ENCODE measurements at places on chromosomes 4 and X.

GRCh38 chr4:158644760-158645159, 26.9 kb downstream of the C4orf46 start:
- no peak for DNase-seq

GRCh38 chr4:33722254-33722653, 2522.1 kb downstream of the ARAP2 start:
- DNase-seq = no peak

GRCh38 chr4:24605216-24605615, 20.9 kb upstream of the DHX15 start:
- no peak for DNase-seq

DNA sequence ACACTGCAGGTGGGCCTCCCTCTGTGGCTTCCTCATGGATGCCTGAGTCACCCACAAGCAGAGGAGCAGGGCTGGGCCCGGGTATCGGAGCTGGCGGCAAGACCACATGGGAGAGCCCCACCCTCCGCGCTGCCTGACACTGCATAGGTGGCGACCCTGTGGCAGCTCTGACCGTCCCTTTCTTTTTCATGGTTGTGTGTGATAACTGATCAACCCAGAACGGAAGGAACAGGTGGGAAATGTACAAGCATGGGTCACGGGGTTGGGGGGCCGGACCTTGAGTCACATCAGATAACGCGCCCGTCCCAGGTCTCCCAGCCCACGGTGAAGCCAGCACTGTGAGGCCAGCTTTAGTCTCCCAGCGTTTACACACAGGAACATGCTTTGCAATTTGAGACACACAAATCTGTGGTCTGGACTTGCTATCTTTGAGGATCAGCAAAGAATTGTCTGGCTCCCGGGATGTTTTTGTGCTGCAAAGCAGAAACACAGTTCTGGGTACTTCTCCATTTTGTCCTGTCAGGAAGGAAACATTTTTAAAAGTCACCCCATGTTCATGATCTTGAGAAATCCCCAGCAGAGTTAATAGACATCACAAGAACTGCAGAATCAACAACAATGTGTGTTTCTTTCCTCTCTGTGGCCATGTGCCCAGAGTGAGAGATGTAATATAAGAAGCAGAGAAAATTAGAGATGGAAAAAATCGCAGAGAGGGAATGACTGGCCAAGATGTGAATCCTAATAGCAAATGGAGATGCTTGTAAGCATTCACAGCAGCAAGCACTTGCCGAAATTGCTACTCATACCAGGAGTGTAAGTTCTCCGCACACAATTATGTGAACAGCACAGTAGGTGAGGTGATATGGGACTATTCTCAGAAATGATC, 70.1 kb upstream of the CBR4 start:
- DNase-seq = no peak

DNA sequence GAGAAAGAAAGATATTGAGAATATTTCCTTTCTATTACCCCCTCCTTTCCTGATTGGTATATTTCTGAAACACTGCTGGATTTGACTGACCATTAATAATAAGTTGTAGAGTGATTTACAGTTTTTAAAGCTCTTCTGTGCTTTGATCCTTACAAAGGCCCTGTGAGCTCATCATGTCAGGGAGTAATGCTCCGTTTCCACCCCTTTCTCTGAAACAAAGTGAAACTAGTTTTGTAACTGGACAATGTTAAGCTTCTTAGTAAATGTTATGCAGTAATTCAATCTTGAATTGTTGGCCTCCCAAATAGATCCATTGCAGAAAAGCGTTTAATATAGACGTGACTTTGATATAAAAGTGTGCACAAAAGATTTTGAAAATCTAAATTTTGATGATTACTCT, 190.1 kb upstream of the GNPDA2 start:
- no peak for DNase-seq

DNA sequence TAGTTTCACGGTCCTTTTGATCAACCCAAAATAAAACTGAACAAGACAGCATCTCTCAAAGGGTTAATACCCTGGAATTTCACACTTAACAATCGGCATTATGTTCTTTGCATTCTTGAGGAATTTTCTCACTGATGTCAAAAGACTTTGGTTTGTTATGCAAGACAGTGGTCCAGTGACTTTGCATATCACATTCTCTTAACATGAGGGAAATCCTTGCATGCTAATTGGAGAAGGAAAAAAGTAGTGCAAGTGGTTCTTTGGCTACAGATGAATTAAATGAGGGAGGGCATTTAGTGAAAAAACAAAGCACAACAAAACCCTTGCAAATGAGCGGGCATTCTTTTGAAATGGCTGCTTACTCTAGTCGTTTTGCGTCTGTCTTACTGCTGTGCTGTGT, 105.1 kb upstream of the LIMCH1 start:
- no peak for DNase-seq

GRCh38 chrX:69374569-69374968, 129.6 kb upstream of the NALF2 start:
- DNase-seq = no peak

- DNase-seq = no peak
Measured at GRCh38 chrX:5702890-5703289, 525.8 kb downstream of the NLGN4X start.

GRCh38 chr4:555566-556275, 20.4 kb downstream of the TMEM271 start:
- DNase-seq = no peak

GRCh38 chrX:149508467-149508866, 3.4 kb upstream of the IDS start:
- no peak for DNase-seq

DNA sequence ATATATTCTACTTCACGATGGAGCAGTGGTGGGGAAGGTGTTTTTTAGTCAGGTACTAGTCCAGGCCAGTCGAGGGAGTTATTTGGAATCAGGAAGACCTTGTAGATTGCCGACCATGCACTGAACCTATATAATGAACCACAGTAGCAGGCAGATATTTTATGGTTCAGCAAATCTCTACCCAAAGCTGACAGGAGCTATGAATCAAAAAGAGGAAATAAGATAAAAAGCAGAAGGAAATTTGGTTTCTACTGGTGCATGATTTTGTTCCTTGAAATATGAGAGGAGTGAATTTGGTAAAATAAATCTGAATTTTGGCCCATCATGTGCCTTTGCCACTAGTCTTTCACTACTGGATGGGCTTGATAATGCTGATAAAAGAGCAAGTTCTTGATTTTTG, 924.3 kb upstream of the DIAPH2 start:
- no peak for DNase-seq

DNA sequence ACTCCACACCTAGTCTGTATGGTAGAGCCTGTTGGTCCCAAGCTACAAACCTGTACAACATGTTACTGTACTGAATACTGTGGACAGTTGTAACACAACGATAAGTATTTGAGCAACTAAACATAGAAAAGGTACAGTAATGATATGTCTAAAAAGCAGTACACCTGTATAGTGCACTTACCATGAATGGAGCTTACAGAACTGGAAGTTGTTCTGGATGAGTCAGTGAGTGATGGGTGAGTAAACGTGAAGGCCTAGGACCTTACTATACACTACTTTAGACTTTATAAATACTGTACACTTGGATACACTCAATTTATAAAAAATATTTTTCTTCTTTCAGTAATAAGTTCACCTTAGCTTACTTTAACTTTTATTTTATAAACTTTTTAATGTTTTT, 104.0 kb downstream of the TMA16 start:
- no peak for DNase-seq

GRCh38 chr4:42671431-42672194, 14.7 kb upstream of the ATP8A1 start:
- no peak for DNase-seq

DNA sequence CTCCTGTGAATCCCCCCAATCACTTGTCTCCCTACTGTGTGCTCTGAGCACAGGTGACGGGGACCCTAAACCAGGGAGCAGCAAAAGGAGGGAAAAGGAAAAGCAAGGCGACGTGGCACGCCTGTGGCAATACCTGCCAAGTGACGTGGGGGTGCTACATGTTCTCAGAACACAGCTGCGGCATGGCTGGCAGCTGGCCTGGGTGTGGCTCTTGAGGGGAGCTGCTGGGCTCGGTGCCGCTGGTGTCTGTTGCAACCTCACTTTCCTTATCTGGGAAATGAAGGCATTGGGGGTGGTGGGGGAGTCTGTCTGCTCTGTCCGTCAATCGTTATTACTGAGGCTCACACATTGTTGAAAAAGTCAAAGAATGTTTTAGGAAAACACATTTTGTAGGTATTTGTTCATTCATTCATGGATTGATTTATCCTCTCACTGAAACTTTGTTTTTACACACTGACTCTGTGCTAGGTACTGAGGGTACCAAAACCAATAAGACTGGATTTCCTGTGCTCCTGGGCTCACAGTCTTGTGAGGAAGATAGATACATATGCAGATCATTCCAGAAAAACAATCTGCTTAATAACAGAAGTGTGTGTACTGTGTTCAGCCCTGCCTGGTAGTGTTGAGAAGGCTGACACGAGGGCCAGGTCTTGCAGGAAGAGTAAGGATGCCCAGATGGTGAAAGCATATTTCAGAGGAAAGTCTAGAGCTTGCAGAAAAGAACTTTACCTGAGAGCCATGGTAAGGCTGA, 217.6 kb downstream of the PTTG2 start:
- DNase-seq = peak; percentile 15

GRCh38 chrX:151031391-151031975, 48.3 kb downstream of the HMGB3 start:
- no peak for DNase-seq

DNA sequence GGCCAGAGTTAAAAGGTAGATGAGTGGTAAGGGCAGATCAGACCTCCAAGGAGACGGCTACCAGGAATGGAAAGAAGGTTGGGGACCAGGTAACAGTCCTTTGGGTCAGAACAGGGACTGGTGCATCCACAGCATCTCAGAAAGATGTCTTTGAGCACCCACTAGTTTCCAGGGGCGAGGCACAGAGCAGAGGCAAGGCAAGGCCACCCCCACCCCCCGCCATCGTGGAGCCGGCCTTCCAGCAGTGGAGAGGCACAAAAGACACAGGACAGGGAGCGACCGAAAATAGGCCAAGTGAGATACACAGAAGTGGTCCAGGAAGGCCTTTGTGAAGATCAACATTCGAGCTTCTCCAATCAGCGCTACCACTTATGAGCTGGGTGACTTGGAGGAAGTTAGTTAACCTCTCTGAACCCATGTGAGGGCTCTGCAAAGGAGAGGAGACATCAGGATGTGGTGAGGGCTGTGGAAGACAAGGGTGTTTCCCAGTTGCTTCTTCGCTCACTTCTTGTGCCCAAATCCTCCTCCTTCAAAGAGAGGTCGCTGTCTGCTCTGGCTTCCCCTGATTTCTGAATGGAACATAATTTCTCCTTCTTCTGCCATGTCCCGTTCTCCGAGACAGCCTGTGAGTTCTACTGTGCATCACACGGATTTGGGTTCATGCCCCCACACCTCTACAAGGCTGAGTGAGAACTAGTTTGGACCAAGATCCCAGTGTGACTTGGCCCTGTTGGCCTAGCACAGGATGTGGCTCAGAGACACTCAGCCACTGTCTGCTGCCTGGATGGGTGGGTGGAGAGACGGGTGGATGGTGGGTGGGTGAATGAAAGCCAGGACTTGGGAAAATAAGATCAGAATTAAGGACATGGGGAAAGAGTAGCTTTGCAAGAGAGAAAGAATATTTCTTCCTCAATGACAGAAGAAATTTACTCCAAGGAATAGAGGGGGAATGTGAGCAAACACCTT, 16.7 kb upstream of the MSX1 start:
- no peak for DNase-seq

DNA sequence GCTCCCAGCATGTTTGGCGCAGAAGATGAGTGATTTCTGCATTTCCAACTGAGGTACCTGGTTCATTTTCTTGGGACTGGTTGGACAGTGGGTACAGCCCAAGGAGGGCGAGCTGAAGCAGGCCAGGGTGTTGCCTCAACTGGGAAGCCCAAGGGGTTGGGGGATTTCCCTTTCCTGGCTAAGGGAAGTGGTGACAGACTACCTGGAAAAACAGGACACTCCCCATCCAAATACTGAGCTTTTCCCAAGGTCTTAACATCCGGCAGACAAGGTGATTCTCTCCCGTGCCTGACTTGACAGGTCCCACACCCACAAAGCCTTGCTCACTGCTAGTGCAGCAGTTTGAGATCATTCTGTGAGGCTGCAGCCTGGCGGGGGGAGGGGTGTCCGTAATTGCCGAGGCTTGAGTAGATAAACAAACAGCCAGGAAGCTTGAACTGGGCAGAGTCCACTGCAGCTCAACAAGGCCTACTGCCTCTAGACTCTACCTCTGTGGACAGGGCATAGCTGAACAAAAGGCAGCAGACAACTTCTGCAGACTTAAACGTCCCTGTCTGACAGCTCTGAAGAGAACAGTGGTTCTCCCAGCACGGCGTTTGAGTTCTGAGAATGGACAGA, 307.7 kb upstream of the ARSJ start:
- DNase-seq = no peak

DNA sequence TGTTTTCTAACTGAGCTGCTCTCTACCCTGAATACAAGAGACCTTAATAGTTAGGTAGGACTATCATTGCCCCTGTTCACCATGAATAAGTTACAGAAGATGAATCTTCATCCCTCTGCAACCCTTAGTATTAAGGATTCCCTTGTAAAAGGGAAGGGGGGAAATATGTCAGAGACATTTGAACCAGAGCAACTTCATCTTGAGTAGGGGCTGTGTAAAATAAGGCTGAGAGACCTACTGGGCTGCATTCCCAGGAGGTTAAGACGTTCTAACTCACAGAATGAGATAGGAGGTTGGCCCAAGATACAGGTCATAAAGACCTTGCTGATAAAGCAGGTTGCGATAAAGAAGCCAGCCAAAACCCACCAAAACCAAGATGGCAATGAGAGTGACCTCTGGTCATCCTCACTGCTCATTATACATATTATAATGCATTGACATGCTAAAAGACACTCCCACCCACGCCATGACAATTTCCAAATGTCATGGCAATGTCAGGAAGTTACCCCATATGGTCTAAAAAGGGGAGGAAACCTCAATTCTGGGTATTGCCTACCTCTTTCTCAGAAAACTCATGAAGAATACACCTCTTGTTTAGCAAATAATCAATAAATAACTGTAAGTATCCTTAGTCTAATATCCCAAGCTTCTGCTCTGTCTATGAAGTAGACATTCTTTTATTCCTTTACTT, 19.5 kb upstream of the TMPRSS11B start:
- no peak for DNase-seq

DNA sequence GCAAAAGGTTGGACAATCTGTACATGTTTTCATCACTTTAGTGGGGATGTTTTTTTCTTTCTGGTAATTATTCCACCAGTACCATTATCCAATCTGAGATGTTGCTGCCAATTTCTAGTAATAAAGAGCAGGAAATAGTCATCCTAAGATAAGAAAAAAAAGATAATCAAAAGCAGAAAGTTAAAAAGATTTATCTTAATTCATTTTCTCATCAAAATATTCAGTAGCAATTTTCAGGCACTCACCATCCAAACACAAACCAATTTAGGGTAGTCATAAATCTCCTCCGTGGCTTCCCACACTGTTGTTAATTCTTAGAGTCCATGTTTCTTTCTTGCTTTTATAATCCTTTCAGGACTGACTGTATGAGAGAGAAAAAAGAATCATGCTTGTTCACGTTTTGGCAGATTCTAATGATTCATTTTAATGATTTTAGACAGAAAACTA, 263.7 kb upstream of the UGT8 start:
- DNase-seq = no peak

DNA sequence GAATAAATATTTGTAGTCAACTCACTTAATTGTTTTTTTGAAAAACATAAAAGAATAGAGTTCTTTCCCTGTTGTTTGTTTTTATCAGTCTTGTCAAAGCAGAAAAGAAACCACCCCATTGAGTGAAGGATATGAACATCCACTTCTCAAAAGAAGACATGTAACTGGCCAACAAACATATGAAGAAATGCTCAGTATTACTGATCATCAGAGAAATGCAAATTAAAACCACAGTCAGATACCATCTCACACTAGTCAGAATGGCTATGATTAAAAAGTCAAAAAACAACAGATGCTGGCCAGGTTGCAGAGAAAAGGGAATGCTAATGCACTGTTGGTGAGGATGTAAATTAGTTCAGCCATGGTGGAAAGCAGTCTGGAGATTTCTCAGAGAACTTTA, 326.1 kb upstream of the EMCN start:
- DNase-seq = no peak

Measured in activated naive CD8-positive, alpha-beta T cell treated with anti-CD3 and anti-CD28 coated beads, Interleukin-2, amount 50 U/mL, for 16 hours (primary cell).